ENCODE measurements at places on chromosomes 7 and 10.
A peak's percentile ranks its signal among the peaks of the same experiment; 100 is the strongest.

DNA sequence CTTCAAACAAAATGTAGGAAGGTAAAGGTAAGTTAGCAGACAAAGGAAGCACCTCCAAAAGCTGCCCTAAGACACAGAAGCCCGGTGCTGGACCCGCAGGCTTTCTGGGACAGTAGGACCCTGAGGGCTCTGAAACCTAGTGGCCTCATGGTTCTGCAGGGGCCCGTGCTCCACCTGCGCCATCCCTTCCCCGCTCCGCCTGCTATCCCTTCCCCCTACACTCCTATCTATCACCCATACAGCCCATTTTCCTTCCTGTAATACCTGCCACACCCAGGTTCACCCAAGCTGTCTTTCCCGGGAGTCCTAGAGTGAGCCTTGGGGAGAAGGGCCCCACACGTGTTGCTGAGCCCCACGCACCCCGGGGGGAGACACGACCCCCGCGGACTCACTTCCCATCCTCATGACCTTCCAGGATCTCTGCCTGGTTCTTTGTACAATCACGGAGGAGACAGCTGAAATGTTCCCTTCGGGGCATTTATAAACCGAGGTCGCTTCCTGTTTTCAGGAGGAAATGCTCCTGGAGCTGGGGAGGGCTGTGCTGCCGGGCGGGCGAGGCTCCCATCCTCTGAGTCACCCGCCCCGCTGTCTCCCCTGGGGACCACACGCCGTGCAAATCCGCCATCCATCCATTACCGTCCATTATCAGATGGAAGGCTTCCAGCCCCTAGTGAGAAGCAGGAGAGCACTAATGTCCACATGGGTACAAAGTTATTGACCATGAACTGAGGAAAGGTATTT is 251.7 kb upstream of the PITRM1 start:
- no peak for DNase-seq

DNA sequence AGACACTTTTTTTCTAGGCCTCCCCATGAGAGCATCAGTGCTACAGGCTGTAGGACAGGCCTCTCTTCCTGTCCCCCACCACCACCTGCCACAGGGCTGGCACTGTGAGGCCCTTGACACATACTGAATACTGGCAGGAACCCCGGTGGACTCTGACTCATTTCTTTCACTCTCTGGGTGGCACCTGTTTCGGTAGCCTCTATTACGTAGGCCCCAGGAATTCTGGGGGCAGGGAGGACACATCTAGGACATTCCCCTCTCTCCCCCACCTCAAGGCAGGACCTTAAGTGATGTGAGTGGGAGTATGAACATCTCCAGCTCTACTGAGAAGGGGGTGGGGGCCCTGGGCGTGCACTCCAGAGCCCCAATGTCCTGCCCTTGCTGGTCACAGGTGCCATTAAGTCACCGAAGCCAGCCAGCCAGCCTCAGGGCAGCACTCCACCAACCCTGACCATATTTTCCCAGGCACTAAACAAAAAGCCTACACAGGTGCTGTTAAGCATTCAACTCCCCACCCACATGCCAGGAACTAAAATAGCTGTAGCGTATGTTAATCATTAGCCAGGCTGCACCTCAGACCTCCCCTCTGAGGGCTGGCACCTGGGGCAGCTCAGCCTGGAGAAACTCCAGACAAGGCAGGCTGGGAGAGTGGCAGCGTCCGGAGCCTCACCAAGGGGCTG is 8.9 kb downstream of the ANXA11 start:
- no peak for DNase-seq

DNA sequence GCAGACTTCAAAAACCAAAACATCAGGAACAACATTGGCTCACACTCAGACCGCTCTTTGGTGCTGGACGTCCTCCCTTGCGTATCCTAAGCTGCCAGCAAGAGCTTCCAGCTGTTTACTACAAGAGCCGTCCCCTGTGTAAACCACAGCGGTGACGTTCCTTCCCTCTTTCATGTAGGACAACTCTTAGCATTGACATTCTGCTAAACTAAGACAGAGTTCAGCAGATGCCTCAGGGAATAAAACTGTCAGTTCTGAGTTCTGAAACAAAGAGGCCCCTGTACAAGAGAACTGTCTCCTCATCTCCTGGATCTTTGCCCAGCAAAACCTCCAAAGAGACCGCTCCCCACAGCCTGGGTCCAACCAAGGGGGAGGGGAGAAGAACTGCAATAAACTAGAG is 57.8 kb upstream of the OPALIN start:
- DNase-seq: peak; percentile 78

DNA sequence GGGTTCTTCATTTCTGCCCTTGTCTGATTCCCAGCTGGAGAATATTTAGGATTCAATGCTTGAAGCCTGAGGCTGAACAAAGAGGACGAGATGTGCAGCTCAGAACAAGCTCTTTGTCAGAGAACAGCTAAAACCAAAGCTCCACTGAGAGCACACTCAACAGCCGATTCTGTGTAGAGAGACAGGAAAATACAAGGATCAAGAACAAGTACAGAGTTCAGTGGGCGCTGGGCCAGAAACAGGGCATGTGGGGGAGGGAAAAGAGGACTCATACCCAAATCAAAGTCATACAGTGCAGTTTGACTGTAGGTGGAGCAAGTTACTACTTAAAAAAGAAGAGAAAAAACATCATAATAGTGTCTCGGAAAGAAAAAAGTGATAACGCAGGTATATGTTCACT is at the start of gene AGMO:
TSS of gene AGMO (minus strand) at position 181 of the 400 bp plus-strand sequence.
- no peak for DNase-seq

DNA sequence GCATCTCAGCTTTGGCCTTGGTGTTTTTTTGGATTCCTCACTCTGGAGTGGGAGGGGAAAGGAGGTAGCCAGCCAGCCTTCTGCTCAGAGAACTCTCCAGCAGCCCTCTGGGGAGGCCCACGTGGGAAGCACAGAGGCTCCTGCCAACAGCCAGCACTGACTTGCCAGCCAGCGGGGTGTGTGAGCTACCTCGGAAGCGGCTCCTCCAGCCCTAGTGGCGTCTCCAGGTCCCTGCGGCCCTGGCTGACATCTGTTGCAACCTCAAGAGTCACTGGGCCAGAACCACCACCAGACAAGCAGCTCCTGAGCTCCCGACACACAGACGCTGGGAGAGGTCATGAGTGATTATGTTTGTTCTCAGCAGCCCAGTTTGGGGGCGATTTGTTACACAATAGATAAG is 180.2 kb upstream of the FZD8 start:
- DNase-seq: no peak

- no peak for DNase-seq
Observed at GRCh38 chr10:78968943-78969342, 99.8 kb upstream of the ZMIZ1 start.

DNA sequence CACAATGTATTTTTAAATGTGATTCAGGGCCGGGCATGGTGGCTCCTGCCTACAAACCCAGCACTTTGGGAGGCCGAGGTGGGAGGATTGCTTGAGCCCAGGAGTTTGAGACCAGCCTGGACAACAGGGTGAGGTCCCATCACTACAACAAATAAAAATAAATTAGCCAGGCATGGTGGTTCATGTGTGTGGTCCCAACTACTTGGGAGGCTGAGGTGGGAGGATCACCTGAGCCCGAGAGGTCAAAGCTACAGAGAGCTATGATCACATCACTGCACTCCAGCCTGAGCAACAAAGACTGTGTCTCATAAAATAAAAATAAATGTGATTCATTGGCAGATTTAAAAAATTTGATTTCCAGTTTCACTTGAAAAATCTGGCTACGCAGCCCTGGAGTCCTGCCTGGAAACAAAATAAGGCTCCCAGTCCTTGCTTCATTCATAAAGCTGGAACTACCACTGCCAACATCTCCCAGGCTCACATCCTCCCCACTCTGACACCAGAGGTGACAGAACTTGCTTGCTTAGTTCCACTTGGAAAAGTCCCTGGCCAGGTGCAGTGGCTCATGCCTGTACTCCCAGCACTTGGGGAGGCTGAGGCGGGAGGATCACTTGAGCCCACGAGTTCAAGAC is 27.9 kb upstream of the SLC35G1 start:
- no peak for DNase-seq

DNA sequence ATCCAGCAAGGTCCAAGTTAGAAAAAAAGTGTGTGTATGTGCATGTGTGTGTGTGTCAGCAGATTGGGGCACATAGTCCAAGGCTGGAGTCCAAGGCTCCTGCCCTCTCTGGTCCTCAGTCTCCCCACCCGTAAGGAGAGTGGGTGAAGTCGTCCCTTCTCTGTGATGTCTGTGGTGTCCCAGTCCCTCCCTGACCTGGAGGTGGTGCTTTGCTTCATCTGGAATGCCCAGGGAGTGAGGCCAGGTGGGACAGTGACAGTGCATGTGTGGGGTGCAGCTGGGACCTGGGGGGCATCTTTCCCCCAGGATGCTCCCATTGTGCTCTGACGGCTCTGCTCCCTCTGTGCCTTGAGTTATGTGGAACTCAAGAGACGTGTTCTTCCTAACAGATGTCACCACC is 18.0 kb downstream of the AQP1 start:
- no peak for DNase-seq

DNA sequence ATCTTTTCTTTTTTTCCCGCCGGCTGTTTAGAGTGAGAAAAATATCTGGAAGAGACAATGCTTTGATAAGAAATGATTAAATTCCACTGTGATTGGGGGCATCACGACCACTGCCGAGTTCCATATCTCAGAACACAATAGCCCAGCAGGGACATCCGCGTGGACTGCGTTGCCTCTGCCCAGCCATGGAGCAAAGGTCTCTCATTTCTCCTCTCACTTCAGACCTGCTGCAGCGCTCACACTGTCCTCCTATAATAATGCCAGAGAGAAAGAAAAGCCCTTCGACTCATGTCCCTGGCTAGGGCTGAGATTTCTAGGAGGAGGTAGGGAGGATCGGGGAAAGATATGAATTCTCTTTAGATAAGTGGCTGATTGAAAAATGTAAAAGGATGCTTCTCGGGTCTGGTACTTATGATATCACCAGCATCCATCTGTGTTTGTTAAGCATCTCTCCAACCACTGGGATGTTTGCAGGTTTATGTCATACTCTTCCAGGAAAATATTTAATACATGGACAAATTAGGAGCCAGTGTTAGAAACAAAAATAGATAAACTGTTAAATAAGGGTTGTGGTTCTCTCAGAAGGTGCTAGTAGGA is 472.9 kb upstream of the AKR1E2 start:
- no peak for DNase-seq

DNA sequence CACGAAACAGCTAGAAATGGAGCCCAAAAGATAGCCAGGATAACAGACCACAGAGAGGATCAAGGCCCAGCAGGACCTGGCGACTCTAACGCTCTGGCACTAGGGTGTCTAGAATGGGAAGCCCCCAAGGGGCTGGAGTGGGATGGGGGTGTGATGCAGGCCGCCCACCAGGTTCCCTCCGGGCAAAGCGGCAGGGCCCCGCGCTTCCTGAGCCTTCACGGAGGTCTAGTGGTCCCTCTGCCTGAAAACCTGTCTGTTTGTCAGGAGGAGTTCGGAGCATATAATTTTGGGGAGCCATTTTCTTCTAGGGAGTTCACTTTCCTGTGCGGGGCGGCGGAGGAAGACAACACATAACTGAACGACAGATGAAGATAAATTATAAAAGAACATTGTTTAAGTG is 48.2 kb upstream of the FXYD4 start:
- DNase-seq: no peak

- no peak for DNase-seq
Observed at GRCh38 chr7:2638224-2638991, 6.6 kb downstream of the TTYH3 start.

DNA sequence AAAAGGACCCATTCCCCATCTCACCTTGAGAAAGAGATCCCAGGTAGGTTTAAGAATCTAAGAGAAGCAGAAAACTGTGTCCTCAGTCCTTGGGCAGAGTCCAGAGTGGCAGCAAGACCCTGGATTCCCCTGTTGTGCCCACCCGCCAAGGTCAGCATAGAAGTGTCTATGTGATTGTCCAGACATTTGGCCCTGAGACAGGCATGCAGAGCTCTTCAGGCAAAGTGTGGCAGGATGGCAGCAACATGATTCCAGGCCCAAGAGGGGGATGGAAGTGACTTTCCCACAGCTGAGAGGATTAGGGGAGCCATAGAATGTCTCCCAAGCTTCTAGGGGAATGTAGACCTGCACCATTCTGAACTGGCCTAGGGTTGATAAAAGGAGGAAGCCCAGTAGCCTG is 39.1 kb upstream of the OPALIN start:
- no peak for DNase-seq

- DNase-seq: peak; percentile 99
Observed at GRCh38 chr10:50621968-50622705, 1.6 kb downstream of the SGMS1 start.

GRCh38 chr7:85995101-85995500 is 648.6 kb upstream of the GRM3 start:
- no peak for DNase-seq

GRCh38 chr10:36880898-36881297 is 244.5 kb upstream of the ANKRD30A start:
- no peak for DNase-seq

GRCh38 chr7:155804897-155805825 is 7.1 kb downstream of the SHH start:
- no peak for DNase-seq

- DNase-seq: no peak
Observed at GRCh38 chr7:4707980-4708411, 25.9 kb downstream of the FOXK1 start.

DNA sequence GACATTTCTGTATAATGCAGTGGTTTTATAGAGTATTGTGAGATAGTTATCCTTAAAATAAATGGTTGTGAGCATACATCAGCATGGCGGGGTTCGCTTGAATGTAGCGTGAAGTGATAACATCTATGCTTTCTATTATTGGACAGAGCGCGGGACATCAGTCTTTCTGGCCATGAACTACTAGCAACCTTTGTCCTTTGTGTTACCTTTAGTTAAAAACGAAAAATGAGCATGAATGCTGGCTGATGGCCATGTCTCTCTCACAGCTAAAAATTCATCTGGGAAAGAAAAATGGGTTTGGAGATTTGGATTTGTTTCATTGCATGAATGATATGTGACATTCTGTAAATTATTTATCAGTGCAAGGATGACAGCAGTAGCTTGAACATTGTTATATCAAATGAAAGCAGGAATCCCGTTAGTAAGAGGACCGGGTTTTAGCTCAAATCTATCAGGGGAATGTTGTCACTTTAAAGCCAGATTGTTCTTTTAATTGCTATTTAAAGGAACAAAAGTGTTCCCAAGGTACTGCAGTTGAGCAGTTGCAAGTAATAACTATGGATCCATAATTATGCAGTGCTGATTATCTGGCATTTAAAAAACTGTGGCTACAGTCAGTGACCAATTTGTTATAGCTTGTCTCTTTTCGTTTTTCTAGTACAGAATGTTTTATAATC is 131.0 kb downstream of the KAT6B start:
- no peak for DNase-seq

- DNase-seq: no peak
Observed at GRCh38 chr10:112280205-112280921, 2.8 kb upstream of the TECTB start.

All from vagina (tissue), 2 donors.